ENCODE measurements at places on chromosomes 5 and 9.
A peak's percentile ranks its signal among the peaks of the same experiment; 100 is the strongest.

DNA sequence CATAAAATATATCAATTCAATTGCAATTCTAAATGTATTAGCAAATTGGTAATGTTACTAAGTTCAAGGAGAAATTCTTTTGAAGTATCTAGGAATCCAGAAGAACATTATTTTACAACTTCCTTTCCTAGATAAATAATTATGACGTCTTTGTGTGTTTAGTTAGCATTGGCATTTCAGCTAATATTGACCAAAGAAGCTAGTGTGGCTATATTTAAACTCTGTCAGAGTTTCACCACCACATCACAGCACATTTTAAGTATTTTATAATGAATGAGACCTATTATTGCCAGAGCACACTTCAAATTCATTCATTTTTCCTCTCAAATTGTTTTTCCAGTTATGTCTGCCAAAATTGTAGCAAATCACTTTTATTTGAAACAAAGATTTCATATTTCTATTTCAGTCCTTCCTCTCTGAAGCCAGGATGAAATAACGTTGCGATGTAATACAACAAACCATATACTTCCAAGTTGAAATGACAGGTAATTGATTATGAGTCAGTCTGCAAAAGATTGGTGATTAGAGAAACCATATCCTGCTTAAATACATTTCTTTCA is 18.9 kb downstream of the PLK2 start:
- DNase-seq: no peak

- no peak for DNase-seq
These were observed 965 bp downstream of the CLTA start for GRCh38 chr9:36191686-36192085.

- no peak for DNase-seq
These were observed 38.6 kb upstream of the KCNMB1 start for GRCh38 chr5:170427672-170428236.

DNA sequence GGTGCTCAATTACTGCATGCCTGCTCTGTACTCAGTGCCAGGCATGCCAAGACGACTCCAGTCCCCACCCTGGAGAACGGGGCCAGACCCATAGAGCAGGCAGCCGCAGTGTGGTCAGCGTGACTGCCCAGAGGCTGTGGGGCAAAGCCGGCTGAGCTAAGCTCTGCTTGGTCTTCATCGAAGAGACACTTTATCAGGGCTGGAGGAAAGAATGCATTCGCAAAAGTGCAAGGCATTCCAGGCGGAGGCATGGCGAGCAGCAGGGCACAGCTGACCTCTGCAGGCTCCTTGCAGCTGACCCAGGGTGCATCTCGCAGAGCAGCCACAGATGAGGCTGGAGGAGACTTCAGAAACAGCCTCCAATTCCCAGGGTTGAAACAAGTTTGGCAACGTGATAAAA is 13.6 kb downstream of the MED27 start:
- DNase-seq: no peak

GRCh38 chr9:111158999-111159398 is 120.7 kb upstream of the LPAR1 start:
- DNase-seq: no peak

GRCh38 chr5:13766236-13766635 is 178.3 kb downstream of the DNAH5 start:
- no peak for DNase-seq

DNA sequence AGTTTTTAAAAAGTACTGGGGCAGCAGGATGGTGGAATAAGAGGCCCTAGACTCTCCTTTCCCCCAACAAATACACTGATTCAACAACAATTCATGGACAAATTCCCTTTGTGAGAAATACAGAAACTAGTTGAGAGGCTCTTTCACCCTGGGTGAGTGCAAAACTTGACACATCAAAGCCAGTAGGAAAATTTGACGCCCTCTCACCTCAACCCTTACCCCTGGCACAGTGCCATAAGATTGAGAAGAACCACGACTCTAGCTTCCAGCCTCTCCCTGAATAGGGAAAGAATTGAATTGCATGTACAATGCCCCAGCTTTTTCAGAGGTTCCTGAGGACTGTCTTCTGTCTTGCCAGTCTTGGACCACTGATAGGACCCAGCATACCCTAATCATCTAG is 12.3 kb downstream of the KIF4B start:
- DNase-seq: no peak

- DNase-seq: no peak
These were observed 52.5 kb downstream of the CDKL3 start for GRCh38 chr5:134314443-134314842.

GRCh38 chr5:6602441-6602840 is 30.4 kb downstream of the NSUN2 start:
- DNase-seq: no peak

GRCh38 chr5:136210259-136210658 is 17.3 kb upstream of the SMIM32 start:
- DNase-seq: no peak

DNA sequence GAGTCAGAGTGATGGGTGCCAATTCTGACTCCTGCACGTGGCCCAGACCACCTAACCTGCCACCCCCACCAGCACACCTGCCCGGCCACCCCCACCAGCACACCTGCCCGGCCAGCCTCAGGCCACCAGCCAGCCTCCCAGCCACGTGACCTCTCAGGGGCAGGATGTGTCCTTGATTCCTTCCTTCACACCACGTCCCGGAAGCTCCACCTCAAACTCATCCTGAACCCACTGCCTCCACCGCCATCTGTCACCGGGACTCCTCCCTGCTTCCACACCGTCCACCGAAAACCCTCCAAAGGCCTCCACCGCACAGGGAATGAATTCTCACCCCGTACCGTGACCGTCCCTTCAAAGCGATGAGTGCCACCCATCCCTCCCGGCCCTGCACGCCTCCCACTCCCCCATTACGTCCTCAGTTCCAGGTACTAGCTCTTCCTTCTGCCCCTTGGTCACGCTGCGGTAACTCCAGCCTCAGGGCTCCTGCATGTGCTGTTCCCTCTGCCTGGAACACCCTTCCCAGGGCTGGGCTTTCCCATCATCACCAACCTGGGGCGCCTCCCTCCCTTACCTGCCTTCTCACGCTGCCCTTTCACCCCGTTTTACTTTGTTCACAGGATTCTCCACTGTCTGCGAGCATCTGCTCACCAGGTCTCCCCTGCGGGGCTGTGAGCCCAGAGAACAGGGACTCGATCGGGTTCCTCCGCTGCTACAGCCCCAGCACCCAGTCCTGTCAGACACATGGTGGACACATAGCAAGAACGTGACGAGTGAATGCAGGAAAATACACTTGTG is 82.9 kb downstream of the ADAMTS2 start:
- no peak for DNase-seq

- no peak for DNase-seq
These were observed 25.4 kb upstream of the RASA1 start for GRCh38 chr5:87242242-87242641.

- DNase-seq: no peak
These were observed 7.3 kb downstream of the ATOX1 start for GRCh38 chr5:151751091-151751490.

GRCh38 chr9:137748741-137749140 is 128.8 kb upstream of the CACNA1B start:
- no peak for DNase-seq

GRCh38 chr5:135229679-135230132 is 169.3 kb downstream of the MACROH2A1 start:
- DNase-seq: no peak

DNA sequence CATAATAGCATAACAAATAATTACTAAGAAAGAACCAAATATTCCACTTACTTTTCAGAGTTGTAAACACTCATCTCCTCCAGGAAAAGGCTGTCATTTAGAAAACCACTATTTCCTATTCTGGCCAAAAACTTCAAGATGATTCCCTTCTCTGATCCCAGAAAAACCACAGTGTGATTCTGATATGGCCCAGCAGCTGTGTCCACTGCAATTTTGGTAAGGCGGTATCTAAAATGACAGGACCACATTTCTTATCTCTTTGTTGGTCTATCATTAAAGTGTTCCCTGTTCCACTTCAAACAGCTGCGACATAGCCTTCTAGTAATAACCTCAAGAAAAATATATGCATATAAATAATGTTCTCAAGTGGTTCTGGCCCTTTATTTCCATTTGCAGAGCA is 96.1 kb downstream of the SEMA6A start:
- DNase-seq: no peak

DNA sequence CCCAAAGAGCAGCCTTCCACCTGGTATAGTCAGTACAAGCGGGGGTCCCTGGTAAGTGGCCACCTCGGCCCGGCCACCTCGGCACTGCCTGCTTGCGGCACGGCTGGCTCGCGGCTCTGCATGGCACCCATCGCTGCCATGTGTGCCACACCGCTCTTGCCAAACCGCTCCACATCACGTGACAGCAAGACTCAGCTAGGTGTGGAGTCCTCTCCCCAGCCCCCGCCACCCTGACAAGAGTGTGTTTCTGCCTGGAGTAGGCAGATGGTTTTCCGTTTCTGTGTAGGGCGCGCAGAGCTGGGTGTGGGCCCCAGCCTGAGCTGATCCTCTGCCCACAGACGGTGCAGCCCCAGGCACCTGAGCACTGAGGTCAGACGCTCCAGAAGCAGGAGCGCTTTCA is 50.5 kb upstream of the FCN2 start:
- no peak for DNase-seq

DNA sequence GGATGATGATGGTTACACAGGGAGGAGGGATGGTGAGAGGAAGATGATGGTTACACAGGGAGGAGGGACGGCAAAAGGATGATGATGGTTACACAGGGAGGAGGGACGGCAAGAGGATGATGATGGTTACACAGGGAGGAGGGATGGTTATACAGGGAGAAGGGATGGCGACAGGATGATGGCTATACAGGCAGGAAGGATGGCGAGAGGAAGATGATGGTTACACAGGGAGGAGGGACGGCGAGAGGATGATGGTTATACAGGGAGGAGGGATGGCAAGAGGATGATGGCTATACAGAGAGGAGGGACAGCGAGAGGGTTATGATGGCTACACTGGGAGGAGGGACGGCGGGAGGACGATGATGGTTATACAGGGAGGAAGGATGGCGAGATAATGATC is 64.1 kb upstream of the FCN1 start:
- DNase-seq: no peak

- peak; percentile 12 for DNase-seq
These were observed 49.9 kb upstream of the GPR151 start for GRCh38 chr5:146565764-146566367.

GRCh38 chr5:60688980-60689379 is 11.0 kb downstream of the DEPDC1B start:
- DNase-seq: no peak

GRCh38 chr9:130043654-130044623 is 950 bp upstream of the FNBP1 start:
- no peak for DNase-seq

- DNase-seq: no peak
These were observed 146.9 kb upstream of the GNA14 start for GRCh38 chr9:77794985-77795384.

- no peak for DNase-seq
These were observed 21.8 kb downstream of the PCDHAC2 start for GRCh38 chr5:140988100-140988499.

- no peak for DNase-seq
These were observed 20.9 kb upstream of the ZSWIM6 start for GRCh38 chr5:61311056-61311610.

- no peak for DNase-seq
These were observed 388.0 kb downstream of the ACTL7B start for GRCh38 chr9:108467653-108468324.

DNA sequence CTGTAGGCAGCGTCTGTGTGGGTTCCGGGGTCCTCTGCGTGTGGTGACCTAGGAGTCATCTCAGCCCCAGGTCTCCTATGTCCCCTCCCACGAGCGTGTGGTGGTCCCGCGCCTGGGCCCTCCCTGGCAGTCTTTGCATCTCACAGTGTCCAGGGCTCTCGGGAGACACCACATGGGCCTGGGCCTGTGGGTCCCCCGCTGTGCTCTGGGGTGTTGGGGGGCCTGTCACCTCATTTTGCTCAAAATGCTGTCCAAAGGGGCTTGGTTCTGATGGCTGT is 27.1 kb downstream of the CEP72 start:
- DNase-seq: no peak

DNA sequence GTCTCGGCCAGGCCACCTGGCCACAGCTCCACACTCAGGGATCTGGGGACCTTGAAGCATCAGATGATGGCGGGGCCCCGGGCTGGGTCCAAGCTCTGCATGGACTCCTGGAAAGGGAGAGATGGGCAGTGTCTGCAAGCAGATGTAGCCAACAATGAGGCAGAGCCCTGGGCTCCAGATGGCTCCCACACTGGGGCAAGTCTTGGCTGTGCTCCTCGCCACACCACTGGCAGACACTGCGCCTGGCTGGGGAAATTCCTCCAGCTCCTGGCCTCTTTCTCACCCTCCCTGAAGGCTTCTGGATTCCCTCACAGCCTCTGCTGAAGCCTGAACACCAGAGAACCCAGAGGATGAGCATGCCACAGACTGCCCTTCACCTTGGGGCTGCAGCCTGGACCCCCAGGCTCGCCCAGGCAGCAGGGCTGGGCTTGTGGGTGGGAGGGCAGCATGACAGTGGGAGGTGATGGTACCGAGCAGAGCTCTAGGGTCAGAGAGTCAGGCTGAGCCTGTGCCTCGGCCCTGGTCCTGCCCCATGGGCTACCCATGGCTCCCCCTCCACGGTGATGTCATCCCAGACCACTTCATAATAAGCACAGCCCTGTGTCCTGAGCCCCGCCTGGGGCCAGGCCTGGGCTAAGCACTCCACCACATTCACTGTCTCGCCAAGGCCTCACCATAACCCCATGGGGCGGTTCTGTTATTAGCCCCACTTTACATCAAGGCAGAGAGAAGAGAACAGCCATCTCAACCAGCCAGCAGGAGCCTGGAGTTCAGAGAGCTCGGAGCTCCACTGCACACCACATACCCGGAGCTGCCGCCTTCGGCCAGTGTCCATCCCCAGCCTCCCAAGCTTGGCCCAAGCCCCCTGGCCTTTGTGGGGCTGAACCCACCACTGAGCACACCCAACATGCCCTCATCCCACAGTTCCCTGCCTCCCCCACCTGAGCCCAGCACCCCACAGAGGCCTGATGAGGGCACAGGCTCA is 62.2 kb upstream of the ADAMTS2 start:
- no peak for DNase-seq

DNA sequence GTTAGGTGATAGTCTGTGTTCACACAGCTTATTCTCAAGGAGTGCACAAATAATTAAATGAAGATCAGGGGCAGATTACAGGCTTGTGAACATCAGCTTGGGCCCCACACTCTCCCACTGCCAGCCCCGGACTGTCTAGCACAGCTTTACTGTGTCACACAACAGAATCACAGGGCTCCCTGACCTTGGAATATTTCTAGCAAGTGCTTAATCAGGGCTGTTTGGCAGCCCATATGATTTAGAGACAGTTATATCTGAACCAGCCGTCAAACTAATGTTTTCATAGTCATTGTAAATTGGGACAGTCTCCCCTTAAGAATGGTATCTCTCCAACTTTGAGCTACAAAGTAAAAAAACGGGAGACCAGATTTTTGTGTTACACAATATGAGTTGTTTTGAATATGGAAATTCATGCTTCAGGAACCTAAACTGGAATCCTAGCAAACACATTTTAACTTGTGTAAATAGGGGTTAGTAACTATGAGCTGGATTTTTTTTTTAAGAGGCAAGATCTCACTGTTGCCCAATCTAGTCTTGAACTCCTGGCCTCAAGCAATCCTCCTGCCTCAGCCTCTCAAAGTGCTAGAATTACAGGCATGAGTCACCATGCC is 517.6 kb downstream of the BNC2 start:
- DNase-seq: no peak

All from activated T-cell treated with anti-CD3 and anti-CD28 coated beads, Interleukin-2, amount 50 U/mL, for 4 hours (primary cell).